A549 treated with AZD2906 at 1 μM for 4 hours (cell line): ENCODE measurements at places on chromosomes 16 and 17. TPM values are rescaled to one million over a fixed set of nuclear protein-coding genes. Genes with fewer than 3 reads are reported as not detected.

TRPV3 gene
- 0.14 to 0.30 TPM (median 0.20 TPM) in 5 replicates for total RNA-seq

GGT6 gene
- not detected in 5 replicates for total RNA-seq

OSGIN1 gene
- total RNA-seq, result 14.9 to 30.1 TPM (median 16.3 TPM) in 5 replicates

PABPN1L gene
- total RNA-seq, result 0.08 to 0.11 TPM in 2 of 5 replicates, not detected in the others

ABCC6 gene
- total RNA-seq, result 0.72 to 1.4 TPM (median 0.80 TPM) in 5 replicates
